ENCODE measurements at places on chromosomes 6 and 20.

GRCh38 chr6:84657025-84657424 lies 107.4 kb downstream of the TBX18 start:
- DNase-seq, result no peak

- no peak for DNase-seq
Observed at GRCh38 chr6:64034291-64034690, 398.7 kb downstream of the PHF3 start.

- DNase-seq, result no peak
Observed at GRCh38 chr6:50124572-50124971, 74.8 kb upstream of the DEFB112 start.

DNA sequence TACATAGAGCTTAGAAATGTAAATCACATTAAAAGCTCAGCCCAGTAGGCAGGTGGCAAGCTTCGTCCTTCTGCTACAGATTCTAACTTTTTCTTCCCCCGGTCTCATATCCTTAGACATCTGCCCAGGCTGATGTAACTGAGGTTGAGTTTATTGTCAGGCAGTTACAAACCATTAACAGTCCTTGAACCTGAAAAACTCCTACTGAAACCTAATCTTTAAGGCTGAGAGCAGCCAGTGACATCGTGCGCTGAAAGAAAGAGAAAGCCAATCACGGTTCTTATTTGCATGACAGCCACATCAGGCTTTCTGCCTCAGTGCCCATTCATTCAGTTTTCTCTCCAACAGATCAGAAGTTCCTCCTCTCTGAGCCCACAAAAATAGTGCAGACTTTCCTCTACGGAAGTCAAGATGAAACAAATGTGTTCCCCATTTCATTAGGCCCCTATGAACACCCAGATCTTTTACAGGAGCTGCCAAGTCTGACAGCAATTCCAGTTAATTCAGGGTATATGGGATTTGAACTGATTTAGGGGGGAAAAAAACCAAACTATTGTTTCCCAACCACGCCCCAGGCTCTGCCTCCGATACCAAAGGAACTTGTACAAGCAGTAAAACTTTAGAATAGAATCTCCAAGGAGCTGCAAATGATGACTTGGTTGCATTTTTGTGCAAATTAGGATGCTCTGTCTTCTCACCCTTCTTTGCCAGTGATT lies at the start of gene NHSL1:
Gene NHSL1, minus strand, starts transcription at position 192 of the 716 bp plus-strand sequence. CDS start 204 bp downstream, outside the sequence.
- no peak for DNase-seq

- DNase-seq, result no peak
Observed at GRCh38 chr20:23107466-23107865, 21.3 kb upstream of the CD93 start.

Data from stimulated activated CD4-positive, alpha-beta T cell treated with anti-CD3 and anti-CD28 coated beads, TNF-alpha, amount 100 ng/mL, for 24 hours (primary cell).